ENCODE measurements at places on chromosomes 5 and 9.

- no peak for DNase-seq
Observed at GRCh38 chr5:112267231-112267630, 151.8 kb downstream of the EPB41L4A start.

DNA sequence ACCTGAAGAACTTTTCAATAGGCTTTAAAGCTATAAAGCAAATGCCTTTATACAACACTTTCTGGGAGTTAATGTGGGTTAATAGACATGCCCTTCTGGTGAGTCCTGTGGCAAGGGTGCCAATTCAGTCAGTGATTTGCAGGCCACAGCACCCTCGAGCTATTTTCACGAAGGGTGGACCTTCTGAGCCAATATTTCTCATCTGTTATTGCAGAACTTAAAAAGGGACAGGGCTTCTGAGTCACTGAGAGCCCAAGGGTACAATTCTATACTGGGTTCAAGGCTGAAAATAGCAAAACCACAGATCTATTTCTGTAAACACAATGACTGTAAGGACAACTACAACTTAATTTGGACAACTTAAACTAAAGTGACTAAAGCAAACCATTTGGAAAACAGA, 92.8 kb downstream of the GABRG2 start:
- DNase-seq = no peak

GRCh38 chr9:77827104-77827784, 179.1 kb upstream of the GNA14 start:
- no peak for DNase-seq

DNA sequence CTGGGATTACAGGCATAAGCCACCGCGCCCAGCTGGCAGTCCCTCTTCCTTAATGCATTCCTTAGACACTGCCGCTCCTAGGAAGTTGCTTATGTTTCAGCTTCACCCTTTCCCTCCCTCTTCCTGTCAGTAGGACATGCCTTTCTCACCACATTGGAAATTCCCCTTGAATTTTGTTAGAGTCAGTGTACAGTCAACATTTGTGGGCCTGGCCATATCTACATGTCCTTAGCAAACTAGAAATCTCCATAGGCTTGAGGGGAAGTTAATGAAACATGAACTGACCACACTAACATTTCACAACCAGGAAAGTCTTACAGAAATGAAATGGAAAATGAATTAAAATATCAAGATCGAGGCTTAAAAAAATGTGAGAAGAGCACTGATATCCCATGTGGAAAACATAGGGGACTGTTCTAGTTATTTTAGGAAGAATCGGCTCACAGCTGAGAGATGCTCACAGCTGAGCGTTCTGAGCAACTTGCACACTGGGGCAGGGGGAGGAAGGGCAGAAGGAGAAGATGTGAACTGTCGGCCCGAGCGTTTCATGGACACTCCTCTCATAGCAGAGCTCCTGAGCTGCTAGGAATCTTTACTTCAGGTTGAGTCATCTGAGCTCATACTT, 21.1 kb upstream of the LVRN start:
- DNase-seq = no peak

- no peak for DNase-seq
Observed at GRCh38 chr9:101438523-101438922, 2.9 kb upstream of the ALDOB start.

GRCh38 chr5:178832618-178833201, 27.0 kb upstream of the ZNF354B start:
- no peak for DNase-seq

DNA sequence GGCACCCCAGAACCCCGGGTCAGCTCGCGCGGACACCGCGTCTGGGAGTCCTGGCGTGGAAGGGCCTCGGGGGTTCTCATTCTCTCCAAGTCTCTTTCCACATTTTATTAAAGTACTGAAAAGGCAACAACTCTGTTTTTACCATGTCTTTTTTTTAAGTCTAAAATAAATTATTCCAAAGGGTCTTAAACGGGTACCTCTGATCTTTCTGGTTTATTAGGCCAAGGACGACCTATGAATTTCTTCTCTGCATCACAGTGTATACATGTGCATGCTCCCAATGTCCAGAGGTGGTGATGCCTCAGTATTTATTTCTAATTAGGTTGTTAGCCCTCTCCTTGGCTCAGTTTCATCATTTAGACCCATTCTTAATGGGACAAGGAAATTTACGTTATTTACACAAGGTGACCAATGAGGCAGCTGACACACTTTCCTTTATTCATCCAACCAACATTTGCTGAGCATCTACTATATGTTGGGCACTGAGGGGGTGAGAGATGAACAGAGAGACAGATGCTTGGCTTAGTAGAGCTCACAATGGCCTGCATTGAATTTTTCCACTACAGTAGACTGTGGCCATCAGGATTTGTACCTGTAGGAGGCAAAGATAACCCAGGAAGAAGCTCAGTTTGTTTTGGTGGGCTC, 7.6 kb upstream of the OTP start:
- DNase-seq = no peak

DNA sequence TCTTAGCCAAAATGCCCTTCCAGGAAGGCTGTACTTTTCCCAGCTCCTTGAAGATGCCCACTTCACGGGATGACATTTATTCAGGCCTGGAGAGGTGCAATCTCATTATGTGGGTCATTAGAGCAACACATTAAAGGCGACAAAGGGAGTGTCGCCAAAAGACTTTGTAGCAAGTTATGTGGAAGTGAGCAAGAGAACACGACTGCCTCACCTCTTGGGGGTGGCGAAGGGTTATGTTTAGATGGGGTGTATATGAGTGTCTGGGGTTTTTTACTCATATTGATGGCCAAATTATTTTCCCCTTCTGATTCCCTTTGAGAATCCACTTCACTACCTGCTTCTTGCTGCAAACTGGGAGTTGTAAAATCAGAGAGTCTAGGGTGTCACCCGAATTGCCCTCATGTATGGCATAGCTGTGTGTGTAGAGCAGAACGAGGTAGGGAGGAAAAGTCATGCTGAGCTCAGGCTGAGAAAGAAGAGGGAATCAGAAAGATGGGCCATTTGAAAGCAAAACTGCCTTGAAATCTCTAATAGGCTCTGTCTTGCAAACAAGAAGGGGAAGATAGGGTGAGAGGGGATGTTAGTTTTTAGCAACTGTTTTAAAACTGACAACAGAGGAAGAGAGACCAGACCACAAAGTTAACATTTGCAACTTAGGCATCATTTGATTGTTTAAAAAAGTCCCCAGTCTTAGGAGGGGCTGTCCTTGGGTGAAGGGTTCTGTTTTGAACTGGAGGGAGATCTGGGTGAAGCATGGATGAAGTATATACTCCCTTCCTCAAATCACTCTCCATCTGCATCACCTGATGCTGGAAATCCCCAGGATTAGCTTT, 97.1 kb upstream of the IL12B start:
- no peak for DNase-seq

- no peak for DNase-seq
Observed at GRCh38 chr5:2663489-2663888, 88.0 kb downstream of the IRX2 start.

GRCh38 chr5:94244921-94245320, 373.5 kb downstream of the KIAA0825 start:
- no peak for DNase-seq

GRCh38 chr9:114604989-114605388, 6.1 kb upstream of the TMEM268 start:
- no peak for DNase-seq

DNA sequence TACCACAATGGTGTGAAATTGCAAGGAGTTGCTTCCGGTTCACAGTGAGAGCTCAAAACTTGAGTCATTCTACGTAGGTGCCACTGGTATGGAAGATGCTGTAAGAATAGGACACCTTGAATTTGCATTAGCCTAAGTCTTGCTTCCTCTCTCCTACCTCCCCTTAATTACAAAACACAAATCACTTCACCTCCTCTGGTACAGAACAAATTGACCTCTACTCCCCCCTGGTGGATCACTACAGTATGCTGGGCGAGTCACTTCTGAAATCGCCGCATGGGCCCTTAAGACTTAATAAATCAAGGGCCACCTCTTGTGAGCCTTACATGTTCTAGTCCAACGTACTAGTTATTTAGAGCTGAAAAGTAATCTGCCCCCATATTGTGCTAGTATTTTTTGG, 145.3 kb upstream of the SMARCA2 start:
- DNase-seq = no peak

DNA sequence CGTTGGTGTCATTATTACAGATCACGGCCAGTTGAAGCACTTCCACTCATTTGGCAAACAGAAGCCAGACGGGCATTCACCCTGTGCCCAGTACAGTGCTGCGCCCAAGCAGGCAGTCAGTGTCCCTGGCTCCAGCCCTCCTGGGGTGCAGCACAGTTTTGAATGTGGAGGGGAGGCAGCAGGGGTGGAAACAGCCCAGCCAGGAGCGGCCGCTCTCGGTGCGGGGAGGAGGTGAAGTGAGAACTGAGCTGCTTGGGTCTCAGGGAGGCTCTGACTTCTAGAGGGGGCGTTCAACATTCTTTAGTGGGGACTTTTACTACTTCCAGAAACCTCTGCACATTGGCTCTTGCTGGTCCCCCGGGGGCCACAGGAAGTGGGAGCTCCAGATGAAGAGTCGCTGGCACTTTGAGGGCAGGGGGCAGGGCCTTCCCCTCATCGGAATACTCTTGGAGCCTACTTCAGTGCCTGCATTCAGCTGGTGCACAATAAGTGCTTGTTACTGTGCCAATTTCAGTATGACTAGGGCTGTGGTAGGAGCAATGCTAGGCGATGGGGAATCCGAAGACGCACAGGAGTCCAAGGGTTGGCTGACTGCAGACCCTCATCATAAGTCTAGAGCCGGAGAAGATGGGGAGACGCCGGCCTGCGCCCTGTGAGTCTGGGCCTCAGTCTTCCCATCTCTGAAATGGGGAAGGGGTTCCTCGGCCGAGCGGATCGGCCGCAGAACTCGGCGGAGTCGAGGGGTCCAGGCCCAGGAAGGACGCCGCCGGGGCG, 492 bp upstream of the NEK6 start:
- DNase-seq = no peak

- DNase-seq = no peak
Observed at GRCh38 chr5:74356009-74356695, 284.4 kb downstream of the ENC1 start.

All from effector CD8-positive, alpha-beta T cell (primary cell).